NCI-H2081 treated with DMSO at 0.1 percent for 48 hours (cell line): ENCODE measurements at places on chromosomes 16 and 17.
A peak's percentile ranks its signal among the peaks of the same experiment; 100 is the strongest.

- DNase-seq, result no peak
Measured at GRCh38 chr17:50924800-50925199, 58.6 kb upstream of the TOB1 start.

DNA sequence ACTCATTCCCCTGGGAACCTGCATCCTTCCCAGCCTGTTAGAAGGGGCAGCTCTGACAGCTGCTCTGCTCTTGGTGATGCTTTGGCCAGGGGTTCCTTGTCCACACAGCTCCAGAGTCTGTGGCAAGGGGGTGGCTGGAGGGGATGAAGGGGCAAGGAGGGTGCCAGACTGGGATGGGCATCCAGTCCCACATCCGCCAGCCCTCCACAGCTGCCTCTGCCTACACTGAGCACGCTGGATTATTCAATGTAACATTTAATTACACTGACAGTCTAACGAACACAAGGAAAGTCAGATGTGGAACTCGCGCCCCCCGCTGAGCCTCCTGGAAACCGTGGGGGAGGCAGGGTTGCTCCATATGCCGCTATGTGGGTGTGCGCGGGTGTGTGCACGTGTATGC lies 101.1 kb downstream of the C16orf78 start:
- no peak for DNase-seq

DNA sequence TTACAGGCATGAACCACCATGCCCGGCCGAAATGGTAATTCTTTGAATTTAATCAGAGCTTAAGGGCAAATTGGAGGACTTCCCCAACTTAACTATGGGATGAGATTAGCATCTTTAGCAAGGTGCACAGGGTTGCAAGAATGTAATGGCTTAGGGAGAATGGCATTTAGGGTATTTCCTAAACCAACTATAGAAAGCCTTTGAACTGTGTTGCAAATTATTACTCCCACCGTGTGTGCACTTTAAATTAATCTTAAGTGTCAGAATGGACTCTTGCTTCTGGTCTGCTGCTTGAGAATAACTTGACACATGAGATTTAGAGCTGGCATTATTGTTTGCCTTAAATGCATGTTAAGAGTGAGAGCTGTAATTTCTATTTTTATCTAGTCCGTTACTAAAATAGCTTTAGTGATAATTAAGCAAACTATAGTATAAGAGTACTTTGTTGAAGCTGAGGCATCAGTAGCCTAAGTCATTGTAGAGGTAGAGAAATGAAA lies 59.8 kb downstream of the TUBD1 start:
- DNase-seq, result no peak

DNA sequence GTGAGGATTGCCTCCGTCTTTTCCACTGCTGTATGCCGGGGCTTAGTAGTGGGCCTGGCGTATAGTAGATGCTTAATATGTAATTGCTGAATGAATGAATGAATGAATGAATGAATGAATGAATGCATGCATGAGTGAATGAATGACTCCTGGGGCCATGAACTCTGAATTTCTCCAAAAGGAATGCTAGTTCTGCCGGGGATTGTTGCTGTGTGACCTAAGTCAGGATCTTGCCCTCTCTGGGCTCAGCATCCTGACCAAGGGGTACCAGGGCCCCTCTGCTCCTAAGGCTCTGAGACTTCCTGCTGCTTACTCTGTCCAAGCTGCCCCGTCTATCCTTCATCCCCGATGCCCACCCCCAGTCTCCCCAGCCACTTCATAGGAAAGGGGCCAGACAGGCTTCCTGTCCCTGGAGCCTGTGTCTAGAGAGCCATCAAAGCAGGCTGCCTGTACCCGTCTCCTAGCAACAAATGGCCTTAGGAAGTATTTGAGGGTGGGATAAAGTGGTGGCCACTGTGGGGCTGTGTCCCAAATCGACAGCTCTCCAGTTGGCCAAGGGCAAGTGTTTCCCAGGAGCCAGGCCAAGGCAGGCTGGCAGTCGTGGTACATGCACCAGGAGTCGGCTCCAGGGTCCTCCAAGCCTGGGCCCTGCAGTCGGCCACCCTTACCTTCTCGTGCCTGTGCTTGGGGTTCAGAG lies 11.6 kb upstream of the MPRIP start:
- DNase-seq, result no peak

DNA sequence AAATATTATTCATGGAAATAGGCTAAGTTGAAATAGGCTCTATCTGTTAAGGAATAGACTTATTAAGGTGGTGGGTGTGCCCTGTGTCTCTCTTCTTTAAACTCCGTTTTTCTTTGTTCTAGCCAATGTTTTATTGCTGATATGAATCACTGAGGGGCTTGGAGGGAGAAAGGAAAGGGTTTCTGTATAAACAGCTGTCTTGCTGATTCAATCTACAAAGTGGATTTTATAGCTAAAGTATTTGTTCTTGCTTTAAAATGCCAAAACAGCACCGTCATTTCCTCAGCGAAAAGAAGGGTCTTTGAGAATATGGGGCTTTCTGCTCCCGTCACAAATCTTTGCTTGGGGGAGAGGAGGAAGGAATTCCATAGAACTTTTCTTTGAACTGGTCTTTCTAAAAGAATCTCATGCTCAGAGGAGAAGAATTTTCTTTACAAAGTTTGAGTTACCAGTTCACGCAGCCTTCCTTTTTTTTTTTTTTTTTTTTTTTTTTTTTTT lies 39.3 kb downstream of the MSI2 start:
- peak; percentile 26 for DNase-seq

DNA sequence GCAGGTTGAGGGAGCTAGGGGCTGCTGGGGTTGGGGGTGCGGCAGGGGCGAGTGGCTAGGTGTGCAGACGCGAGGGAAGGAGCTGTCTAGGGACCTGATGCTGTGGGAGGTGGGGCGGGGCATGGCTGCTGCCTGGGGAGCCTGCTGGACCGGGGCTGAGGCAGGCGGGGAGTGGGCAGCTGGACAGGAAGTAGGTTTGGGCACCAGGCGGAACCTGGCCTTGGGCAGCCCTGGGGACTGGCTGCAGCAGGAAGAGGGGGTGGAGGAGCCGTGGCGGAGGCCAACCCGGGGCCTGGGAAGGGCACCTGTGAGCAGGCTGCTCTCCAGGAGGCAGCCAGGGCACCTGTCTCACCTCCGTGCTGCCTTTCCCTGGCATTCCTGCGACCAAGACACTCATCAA lies 5.9 kb upstream of the DNASE1L2 start:
- no peak for DNase-seq

- peak; percentile 3 for DNase-seq
Measured at GRCh38 chr17:31274252-31274651, 22.8 kb downstream of the OMG start.

DNA sequence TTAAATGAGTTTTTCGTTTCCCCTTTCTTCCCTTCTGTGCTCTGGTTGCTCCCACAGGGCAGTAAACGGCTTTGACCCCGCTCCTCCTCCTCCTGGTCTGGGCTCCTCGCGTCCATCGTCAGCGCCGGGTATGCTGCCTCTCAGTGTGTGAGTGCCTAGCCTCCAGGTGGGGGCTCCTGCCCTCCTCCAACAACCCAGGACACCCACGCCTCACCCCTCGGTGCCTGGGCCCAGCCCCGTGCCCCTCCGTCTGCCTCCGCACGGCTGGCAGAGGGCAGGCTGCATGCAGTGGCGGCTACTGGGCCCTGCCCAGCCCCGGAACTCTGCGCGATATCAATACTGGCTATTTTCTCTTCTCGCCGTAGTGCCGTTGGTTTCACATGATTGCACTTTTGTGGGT lies 31.2 kb downstream of the NDEL1 start:
- no peak for DNase-seq

- DNase-seq, result peak; percentile 53
Measured at GRCh38 chr17:42677921-42678781, 1.4 kb upstream of the PLEKHH3 start.

GRCh38 chr16:66930189-66930588 lies 4.0 kb downstream of the CIAO2B start:
- no peak for DNase-seq

GRCh38 chr16:24125214-24125613 lies 130.9 kb upstream of the CACNG3 start:
- no peak for DNase-seq

DNA sequence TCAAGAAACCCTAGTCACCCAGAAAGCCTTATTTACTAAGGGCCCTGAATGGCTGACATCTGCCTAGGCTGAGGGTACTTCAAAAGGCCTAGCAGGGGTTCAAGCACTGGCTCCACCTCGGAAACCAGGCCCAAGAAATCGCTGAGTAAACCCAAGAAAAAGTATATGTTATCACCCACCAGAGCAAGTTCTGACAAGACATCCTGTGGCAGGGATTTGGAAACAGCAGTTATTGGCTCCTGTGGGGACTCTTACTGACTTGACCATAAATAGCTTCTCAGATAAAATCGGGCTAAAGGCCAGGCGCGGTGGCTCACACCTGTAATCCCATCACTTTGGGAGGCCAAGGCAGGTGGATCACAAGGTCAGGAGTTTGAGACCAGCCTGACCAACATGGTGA lies 12.2 kb downstream of the ATP6V0D1 start:
- DNase-seq, result no peak

DNA sequence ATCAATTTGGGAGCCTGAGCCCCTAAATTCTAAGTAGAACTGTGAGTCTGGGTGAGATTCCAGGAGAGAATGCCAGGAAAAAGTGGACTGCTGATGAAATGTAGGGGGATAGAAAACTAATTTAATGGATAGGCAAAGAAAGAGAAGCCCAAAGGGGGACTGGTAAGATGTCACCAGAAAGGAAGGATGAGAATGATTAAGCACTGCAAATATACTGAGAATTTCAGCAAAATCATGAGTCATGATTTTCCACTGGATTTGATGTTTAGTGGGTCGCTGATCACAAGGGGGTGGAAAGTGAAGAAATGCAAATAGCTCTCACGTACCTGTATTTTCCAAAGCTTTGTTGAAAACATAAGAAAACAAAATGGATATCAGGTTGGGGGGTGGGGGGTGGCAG lies 201.8 kb downstream of the SLC39A11 start:
- no peak for DNase-seq

GRCh38 chr16:87602821-87603683 lies 744 bp downstream of the JPH3 start:
- no peak for DNase-seq

DNA sequence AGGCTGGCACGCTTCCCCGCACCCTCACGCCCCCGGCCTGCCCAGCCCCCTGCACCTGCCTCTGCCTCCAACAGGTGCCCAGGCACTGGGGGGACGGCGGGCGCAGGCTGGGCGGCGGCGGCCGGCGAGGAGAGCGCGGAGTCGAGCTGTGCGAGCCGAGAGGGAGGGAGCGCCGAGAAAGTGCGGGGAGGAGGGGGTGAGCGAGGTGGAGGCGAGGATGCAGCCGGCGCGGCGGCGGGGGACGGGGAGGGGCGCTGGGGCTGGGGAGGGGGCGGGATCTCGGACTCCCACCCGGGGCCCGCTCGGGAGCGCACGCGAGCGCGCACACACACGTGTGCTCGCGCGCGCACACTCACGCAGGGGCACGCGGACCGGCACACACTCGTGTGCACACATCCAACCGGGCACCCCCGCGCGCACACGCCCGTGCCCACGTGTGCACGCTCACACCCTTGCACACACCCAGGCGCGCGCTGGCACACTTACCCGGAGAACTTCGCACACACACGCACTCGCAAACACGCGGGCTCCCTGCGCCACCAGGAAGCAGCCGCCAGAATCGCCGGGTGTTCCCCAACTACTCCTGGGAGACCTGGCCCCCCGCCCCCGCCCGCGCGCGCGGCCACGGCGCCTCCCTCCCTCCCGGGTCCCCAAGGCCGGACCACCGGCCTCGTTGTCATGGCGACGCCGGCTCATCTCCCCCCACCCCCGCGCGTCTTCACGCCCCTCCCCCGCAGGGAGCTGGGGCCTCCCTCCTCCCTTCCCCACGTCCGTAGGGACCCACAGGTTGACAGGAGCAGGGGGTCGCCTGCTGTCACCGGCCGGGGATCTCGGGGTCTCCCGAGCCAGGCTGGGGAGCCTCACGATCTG lies at the start of gene DOC2A:
Gene DOC2A, minus strand, starts transcription at position 184 of the 870 bp plus-strand sequence. CDS start 805 bp downstream, outside the sequence.
- no peak for DNase-seq

DNA sequence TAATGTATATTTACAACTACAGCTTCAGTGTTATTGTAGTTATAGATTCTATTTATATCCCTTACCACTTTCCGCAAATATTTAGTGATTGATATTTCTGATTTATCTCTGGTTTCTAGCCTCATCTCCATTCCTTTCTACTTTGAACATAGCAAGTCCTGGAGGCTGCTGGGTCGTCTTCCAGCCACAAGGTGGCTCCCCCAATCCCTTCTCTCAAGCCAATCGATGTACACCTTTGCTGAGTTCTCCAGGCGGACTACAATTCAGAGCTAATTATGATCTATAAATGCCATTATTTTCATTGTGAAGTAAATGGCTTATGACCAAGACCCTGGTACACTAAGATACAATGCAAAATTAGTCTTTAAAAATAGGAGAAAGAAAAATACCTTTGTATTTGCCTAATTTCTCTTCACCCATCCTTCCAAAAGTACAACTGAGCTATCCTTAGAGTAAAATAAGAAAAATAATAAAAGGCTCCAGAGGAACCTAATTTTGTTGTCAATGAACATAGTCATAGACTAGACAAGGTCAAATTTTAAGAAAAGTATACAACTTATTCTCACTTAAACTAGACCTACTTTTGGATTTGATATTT lies 122.1 kb downstream of the SKAP1 start:
- DNase-seq, result no peak

GRCh38 chr16:15642557-15643047 lies 352 bp downstream of the MARF1 start:
- DNase-seq, result no peak

DNA sequence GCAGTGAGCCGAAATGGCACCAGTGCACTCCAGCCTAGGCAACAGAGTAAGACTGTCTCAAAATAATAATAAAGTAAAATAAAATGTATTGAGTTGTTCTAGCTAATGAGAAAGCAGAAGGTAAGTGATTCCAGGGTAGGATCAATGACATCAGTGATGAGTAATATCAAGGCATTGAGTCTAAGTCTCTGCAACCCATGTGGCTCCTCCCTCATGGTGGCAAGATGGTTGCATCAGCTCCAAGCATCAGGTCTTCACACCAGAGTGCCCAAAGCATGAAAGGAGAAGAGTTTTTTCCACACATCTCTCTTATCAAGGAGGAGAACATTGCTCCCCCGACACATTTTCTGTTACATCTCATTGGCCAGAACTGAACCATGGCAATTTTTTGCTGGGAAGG lies 34.8 kb upstream of the GAS7 start:
- no peak for DNase-seq

- DNase-seq, result no peak
Measured at GRCh38 chr17:75262112-75262606, 480 bp downstream of the MRPS7 start.

DNA sequence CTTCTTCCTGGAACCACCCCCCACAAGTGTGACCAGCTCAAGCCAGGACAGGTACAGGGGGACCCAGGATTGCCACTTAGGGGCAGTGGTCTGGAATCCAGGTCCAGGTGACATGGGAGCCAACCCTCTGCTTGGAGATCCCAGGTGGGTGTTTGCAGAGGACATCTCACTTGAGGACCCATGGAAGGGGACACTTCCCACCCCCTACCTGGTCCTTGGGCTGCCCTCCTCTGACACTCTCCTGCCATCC lies 145.5 kb downstream of the SEC14L1 start:
- DNase-seq, result no peak
